ENCODE measurements at places on chromosomes 3 and 15. TPM values are rescaled to one million over a fixed set of nuclear protein-coding genes. Genes with fewer than 3 reads are reported as not detected.

GRCh38 chr15:78097667-78098066 is 5.3 kb downstream of the SH2D7 start:
- DNase-seq = peak; percentile 4
- H3K27me3 ChIP-seq = no peaks in the 10 kb centered on the region
- no peak overlapping the region for H3K27ac ChIP-seq
- no peaks in the 10 kb centered on the region for H3K36me3 ChIP-seq

DNA sequence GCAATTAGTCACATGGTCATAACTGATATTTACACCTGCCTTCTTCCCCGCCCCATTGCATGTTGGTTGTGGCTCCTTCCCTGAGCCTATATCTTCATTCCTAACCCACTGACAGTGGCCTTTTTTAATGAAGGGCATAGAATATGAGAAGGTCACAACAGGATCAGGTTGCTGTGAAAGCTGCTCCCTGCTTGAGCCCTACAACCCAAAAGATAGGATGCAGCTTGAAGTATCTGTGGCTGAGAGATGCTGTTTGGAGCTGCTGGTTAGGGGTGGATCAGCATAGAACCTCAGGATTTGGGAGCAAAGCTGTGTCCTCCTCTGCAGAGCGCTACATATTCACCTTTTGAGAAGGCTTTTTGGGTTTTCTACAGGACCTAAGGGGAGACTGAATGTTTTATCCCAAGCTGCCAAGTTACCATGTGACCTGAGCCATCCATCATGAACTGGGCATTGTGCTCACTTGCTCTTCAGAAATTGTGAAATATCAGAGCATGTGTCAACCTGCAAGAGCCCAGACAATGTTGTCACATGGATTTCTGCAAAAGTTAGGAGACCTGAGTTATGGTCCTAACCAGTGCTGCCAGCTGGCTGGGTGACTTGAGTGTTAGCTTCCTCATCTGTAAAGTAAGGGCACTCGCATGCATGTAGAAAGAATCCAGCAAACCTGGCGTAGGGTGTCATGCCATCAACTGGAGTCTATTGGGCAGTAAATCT is 49.8 kb upstream of the ARL8B start:
- H3K4me1 ChIP-seq = no peaks in the 10 kb centered on the region
- no peak overlapping the region for H3K4me3 ChIP-seq
- H3K27ac ChIP-seq = no peak overlapping the region
- H3K27me3 ChIP-seq = no peaks in the 10 kb centered on the region
- DNase-seq = no peak

GRCh38 chr3:64266065-64266931 is 41.0 kb upstream of the PRICKLE2 start:
- no peaks in the 10 kb centered on the region for H3K36me3 ChIP-seq
- peaks cover 48% of the 10 kb centered on the region for H3K4me1 ChIP-seq
- no peaks in the 10 kb centered on the region for H3K27me3 ChIP-seq
- peak overlapping the region; percentile 90 for H3K27ac ChIP-seq
- DNase-seq = peak; percentile 10

- H3K27ac ChIP-seq = no peak overlapping the region
- H3K36me3 ChIP-seq = no peaks in the 10 kb centered on the region
- no peaks in the 10 kb centered on the region for H3K4me1 ChIP-seq
Observed at GRCh38 chr3:72630327-72630968, 217.8 kb downstream of the SHQ1 start.

- no peaks in the 10 kb centered on the region for H3K36me3 ChIP-seq
- peak within 1 kb of the TSS; percentile 62 for H3K4me3 ChIP-seq
- peaks cover 27% of the 10 kb centered on the region for H3K4me1 ChIP-seq
- peak within 1 kb of the TSS; percentile 84 for H3K27ac ChIP-seq
Observed at GRCh38 chr15:34038871-34039789, at the start of gene AVEN. AVEN (minus strand) TSS chr15:34039204; CDS start chr15:34039046, 158 bp downstream.

DNA sequence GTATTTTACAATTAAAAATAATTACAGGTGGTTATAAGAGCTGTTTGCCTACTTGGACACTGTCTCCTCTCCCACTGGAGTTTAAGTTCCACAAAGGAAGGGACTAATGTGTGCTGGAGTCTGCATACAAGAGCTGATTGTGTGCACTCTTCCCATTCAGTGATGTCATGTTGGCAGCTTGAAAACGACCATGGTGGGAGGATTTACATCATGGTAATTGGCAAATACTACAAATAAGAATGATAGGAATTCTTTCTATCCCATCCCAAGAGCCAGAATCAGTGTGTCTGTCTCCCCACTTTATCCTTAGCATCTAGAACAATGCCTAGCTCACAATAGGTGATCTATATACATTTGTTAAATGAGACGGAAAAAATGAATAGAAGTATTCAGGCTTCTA is 14.1 kb downstream of the ITGA11 start:
- H3K4me1 ChIP-seq = peaks cover 20% of the 10 kb centered on the region
- H3K27me3 ChIP-seq = no peaks in the 10 kb centered on the region
- DNase-seq = peak; percentile 4
- no peaks in the 10 kb centered on the region for H3K36me3 ChIP-seq

- no peak overlapping the region for H3K4me3 ChIP-seq
- no peaks in the 10 kb centered on the region for H3K36me3 ChIP-seq
- H3K27ac ChIP-seq = no peak overlapping the region
Observed at GRCh38 chr15:73550190-73550589, 83.0 kb downstream of the NPTN start.

DNA sequence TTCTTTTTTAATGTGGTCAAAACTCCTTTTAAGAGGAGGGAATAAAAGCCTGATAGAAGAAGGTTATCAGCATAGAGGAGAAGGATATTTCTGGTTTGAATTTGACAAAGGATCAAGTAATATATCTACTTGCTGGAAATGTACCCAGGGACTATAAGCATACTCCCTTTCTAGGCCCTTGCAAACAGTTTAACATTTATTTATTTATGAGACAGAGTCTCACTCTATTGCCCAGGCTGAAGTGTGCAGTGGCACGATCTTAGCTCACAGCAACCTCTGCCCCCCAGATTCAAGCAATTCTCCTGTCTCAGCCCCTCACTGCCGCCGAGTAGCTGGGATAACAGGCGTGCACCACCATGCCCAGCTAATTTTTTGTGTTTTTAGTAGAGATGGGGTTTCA is 71.6 kb downstream of the SLMAP start:
- no peak for DNase-seq
- H3K4me3 ChIP-seq = no peak overlapping the region
- no peaks in the 10 kb centered on the region for H3K27me3 ChIP-seq
- peaks cover 12% of the 10 kb centered on the region for H3K36me3 ChIP-seq

- H3K27ac ChIP-seq = no peak overlapping the region
- no peaks in the 10 kb centered on the region for H3K4me1 ChIP-seq
- no peak for DNase-seq
- H3K36me3 ChIP-seq = no peaks in the 10 kb centered on the region
- no peaks in the 10 kb centered on the region for H3K27me3 ChIP-seq
Observed at GRCh38 chr3:42349765-42350594, 60.4 kb downstream of the LYZL4 start.

DNA sequence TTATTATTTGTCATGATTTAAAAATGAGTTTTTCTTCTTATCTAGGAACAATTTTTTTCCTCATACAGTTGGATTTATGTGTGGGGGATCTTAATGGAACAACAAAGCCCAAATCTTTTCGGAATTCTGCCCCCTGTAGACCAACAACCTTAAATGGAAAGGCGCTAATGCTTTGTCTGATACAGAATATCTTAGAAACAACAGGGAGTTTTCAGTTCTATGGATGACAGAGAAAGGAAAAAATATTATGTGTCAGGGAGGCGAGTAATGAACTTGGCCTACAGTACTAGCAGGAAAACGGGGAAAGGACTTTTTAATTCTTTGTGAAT is 592 bp downstream of the MOBP start:
- DNase-seq = no peak
- H3K36me3 ChIP-seq = no peaks in the 10 kb centered on the region
- H3K27ac ChIP-seq = no peak overlapping the region

DNA sequence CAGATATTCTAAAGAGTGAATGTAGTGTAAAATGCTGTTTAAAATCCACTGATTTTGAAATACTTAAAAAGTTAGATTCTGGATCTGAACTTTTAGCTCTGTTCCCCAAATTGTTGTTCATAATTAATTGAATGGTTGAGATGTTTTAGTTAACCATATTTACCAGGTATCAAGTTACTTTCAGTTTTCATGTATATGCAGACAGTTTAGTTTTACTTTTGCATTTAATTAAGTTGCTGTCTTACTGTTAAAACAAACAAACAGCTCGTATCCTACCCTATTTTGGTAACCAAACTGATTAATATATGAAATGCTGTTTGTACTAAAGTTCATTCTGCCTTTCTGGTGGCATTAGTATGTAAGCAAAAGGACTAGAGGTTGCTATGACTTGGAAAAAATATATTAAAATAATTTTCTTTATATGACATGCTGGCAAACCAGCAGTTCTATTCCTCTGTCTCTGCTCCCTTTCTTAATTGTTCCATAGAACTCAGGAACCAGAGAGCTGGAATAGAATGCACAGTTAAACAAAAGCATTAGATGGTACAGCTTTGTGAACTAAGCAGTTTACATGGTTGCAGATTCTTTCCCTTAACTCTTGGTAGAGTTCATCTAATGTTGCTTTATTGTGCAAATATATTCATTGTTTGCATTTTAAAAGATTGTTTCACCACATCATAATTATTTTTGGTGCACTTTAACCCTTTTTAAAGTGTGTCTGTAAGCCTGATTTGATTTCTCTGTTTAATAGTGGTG is 39.5 kb upstream of the SCAANT1 start:
- no peak overlapping the region for H3K27ac ChIP-seq
- H3K4me3 ChIP-seq = no peak overlapping the region
- DNase-seq = no peak
- peaks cover 2% of the 10 kb centered on the region for H3K36me3 ChIP-seq
- H3K27me3 ChIP-seq = no peaks in the 10 kb centered on the region

- H3K4me1 ChIP-seq = peaks cover 3% of the 10 kb centered on the region
- H3K36me3 ChIP-seq = no peaks in the 10 kb centered on the region
- H3K27me3 ChIP-seq = no peaks in the 10 kb centered on the region
- no peak for DNase-seq
- H3K27ac ChIP-seq = no peak overlapping the region
Observed at GRCh38 chr15:75459581-75459980, 8.1 kb upstream of the SIN3A start.

- no peak for DNase-seq
- H3K4me3 ChIP-seq = no peak overlapping the region
- peaks cover 26% of the 10 kb centered on the region for H3K4me1 ChIP-seq
- no peak overlapping the region for H3K27ac ChIP-seq
- H3K36me3 ChIP-seq = no peaks in the 10 kb centered on the region
Observed at GRCh38 chr15:95298729-95299128, 1031.8 kb upstream of the NR2F2 start.

- H3K27me3 ChIP-seq = no peaks in the 10 kb centered on the region
- no peak for DNase-seq
- no peak overlapping the region for H3K4me3 ChIP-seq
- H3K36me3 ChIP-seq = no peaks in the 10 kb centered on the region
- no peaks in the 10 kb centered on the region for H3K4me1 ChIP-seq
Observed at GRCh38 chr3:17442332-17443049, 299.9 kb downstream of the TBC1D5 start.

DNA sequence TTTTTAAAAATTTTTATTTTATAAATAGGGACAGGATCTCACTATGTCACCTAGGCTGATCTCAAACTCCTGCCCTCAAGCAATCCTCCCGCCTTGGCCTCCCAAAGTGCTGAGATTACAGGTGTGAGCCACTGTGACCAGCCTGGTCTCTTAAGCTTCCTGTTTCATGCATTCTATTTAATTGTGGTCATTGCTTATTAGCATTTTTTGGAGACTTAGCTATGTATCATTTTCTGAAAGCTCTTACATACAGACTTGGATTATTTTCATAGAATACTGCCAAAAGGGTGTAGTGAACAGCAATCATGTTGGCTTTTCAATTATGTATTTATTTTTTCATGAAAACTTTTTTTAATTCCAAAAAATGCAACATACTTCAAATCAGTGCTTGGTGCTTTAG is 51.5 kb upstream of the DCUN1D1 start:
- no peak for DNase-seq
- peaks cover 5% of the 10 kb centered on the region for H3K36me3 ChIP-seq
- H3K4me1 ChIP-seq = no peaks in the 10 kb centered on the region
- H3K27me3 ChIP-seq = no peaks in the 10 kb centered on the region
- H3K4me3 ChIP-seq = no peak overlapping the region

DNA sequence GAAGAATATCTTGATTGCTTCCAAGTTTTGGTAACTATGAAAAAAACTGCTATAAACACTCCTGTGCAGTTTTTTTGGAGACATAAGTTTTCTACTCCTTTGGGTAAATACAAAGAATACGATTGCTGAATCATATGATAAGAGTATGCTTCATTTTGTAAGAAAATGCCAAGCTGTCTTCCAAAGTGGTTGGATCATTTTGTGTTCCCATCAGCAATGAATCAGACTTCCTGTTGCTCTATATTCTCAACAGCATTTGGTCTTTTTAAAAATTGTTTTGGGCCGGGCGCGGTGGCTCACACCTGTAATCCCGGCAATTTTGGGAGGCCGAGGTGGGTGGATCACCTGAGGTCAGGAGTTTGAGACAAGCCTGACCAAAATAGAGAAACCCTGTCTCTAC is 14.5 kb downstream of the BTD start:
- no peaks in the 10 kb centered on the region for H3K36me3 ChIP-seq
- no peaks in the 10 kb centered on the region for H3K27me3 ChIP-seq
- H3K4me3 ChIP-seq = no peak overlapping the region
- H3K4me1 ChIP-seq = peaks cover 3% of the 10 kb centered on the region
- no peak for DNase-seq

DNA sequence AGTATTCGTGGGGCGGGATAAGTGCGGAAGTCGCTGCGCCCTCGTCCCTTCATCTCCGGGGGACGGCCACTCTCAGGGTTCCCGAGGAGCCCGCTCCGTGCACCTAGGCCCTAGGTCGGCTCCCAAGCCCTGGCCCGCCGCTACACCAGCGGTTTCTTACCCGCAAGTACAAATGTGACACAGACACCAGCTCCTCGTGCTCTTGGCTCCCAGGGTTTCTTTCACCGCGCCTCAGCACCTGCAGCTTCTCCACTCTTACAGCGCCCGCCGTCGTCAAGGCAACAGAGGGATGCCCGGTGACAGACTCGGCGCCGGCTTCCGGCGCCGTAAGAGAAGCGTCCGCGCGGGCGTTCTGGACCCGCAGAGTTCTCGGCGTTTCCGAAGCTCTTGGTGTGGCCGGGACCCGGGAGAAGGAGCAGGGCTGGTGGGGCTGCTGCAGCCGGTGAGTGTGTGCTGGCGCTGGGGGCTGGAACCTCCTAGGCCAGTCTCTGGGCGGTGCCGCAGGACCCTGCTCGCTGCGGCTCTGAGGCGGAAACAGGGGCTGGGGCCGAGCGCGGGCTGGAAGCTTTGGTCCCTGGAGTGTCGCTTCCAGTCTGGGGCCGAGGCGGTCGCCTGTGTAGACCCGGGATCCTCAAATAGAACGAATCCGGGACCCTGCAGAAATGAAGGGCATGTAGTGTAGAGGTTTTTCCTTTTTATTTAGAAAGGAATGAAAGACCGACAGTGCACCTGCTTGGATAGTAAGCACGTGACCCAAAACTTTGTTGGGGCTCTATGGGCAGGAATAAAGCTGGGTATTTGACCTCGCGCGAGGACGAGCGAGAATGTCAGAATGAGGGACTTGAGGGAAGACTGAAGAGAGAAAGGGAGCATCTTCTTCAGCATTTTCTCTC is 155.4 kb upstream of the GOLGA6L4 start:
- H3K27ac ChIP-seq = no peak overlapping the region
- H3K27me3 ChIP-seq = peaks cover 43% of the 10 kb centered on the region
- H3K4me3 ChIP-seq = peak overlapping the region; percentile 37
- no peaks in the 10 kb centered on the region for H3K36me3 ChIP-seq
- no peak for DNase-seq
- peaks cover 8% of the 10 kb centered on the region for H3K4me1 ChIP-seq

GRCh38 chr15:42385206-42385979 is 26.1 kb downstream of the CAPN3 start:
- H3K4me3 ChIP-seq = no peak overlapping the region
- DNase-seq = no peak
- H3K27me3 ChIP-seq = no peaks in the 10 kb centered on the region
- H3K36me3 ChIP-seq = no peaks in the 10 kb centered on the region
- peaks cover 16% of the 10 kb centered on the region for H3K4me1 ChIP-seq
- H3K27ac ChIP-seq = no peak overlapping the region

DUOXA1 gene
- total RNA-seq = 0.26 TPM

CNTN4 gene
- 1.2 TPM for total RNA-seq

ATP13A5 gene
- total RNA-seq = not detected

COX5A gene
- 1,120 TPM for total RNA-seq

WDR93 gene
- total RNA-seq = not detected

All from heart left ventricle (tissue), 16 donors.